NCI-H1092 treated with DMSO at 0.1 percent for 48 hours (cell line): ENCODE measurements at places on chromosomes 3 and 15.
A peak's percentile ranks its signal among the peaks of the same experiment; 100 is the strongest.

GRCh38 chr15:48965972-48966371 is 2.3 kb upstream of the SHC4 start:
- DNase-seq = no peak

GRCh38 chr3:172680684-172681083 is 30.2 kb downstream of the NCEH1 start:
- DNase-seq = no peak

GRCh38 chr3:138451595-138452162 is 17.3 kb downstream of the ESYT3 start:
- no peak for DNase-seq

- DNase-seq = no peak
Observed at GRCh38 chr3:157182879-157183278, 22.9 kb upstream of the CCNL1 start.

DNA sequence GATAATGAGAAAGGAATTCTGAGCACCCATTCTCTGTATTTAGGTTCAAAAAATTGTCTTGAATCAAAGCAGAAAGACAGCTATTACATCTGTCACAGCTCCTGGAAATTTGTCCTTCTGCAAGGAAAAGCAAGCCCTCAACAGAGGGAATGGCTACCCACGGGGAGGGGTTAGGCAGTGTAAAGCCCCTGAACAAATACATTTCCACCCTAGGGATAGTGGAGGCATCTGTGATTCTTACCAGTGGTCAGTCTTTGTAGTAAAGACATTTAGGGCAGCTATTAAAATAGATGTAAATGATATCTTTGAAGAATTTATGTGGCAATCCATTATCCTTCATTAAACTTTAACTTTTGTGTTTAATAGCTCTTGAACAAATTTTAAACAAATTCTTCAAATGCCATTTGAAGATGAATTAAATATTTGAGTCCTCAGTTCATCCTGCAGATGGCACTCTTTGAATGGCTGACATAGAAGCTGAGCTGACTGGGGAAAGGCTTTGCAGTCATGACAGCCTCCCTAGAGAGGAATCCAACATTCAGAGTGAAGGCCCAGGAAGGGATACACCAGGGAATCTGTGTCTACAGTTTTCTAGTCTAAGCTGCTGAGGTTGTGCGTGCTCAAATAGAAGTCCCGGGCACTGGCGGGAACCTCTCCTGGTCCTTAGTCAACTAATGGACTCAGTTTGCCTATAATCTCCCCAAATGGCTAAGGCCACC is 359.7 kb upstream of the ROPN1 start:
- peak; percentile 76 for DNase-seq

- DNase-seq = no peak
Observed at GRCh38 chr3:48472673-48472922, 26.1 kb downstream of the ATRIP start.

DNA sequence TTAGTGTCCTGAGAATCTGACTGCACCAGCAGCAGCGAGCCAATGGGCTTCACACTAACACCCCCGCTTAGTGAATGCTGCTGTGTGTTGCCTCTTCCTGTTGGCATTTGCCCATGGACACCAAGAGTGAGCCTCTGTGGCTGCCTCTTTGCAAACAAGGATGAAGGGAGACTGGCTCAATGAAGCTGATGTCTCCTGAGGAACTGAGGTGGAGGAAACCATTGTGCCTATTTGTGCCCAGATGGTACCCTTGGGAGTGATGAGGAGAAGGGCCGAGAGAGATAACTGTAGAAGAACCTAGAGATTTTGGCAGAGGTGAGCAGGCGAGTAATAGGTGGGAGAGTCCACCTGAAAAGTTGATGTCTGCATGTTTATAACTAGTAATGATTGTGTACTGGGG is 51.2 kb downstream of the IL20RB start:
- no peak for DNase-seq

- no peak for DNase-seq
Observed at GRCh38 chr3:13767030-13767429, 112.8 kb downstream of the WNT7A start.
